T-helper 1 cell treated with Interleukin-12 subunit alpha and Interleukin-12 subunit beta and Interleukin-4 antibody, amounts not matched to agents 30 ng/mL and 1 ng/mL, for 36 hours (primary cell): ENCODE measurements at places on chromosomes 5 and 9. TPM values are rescaled to one million over a fixed set of nuclear protein-coding genes. Genes with fewer than 3 reads are reported as not detected.

RAB3C gene
- total RNA-seq = not detected in 2 replicates

ECSCR gene
- 0.61 and 0.76 TPM in 2 replicates for total RNA-seq

C1QTNF3 gene
- 2.5 and 3.9 TPM in 2 replicates for total RNA-seq

SPATA24 gene
- total RNA-seq = 4.4 and 6.4 TPM in 2 replicates

PCDHGB3 gene
- total RNA-seq = 0.88 and 1.3 TPM in 2 replicates

IFNA7 gene
- not detected in 2 replicates for total RNA-seq

MORN5 gene
- total RNA-seq = not detected in 2 replicates

ARL14EPL gene
- not detected in 2 replicates for total RNA-seq
